ENCODE measurements at places on chromosomes 7 and 10. TPM values are rescaled to one million over a fixed set of nuclear protein-coding genes. Genes with fewer than 3 reads are reported as not detected.

DNA sequence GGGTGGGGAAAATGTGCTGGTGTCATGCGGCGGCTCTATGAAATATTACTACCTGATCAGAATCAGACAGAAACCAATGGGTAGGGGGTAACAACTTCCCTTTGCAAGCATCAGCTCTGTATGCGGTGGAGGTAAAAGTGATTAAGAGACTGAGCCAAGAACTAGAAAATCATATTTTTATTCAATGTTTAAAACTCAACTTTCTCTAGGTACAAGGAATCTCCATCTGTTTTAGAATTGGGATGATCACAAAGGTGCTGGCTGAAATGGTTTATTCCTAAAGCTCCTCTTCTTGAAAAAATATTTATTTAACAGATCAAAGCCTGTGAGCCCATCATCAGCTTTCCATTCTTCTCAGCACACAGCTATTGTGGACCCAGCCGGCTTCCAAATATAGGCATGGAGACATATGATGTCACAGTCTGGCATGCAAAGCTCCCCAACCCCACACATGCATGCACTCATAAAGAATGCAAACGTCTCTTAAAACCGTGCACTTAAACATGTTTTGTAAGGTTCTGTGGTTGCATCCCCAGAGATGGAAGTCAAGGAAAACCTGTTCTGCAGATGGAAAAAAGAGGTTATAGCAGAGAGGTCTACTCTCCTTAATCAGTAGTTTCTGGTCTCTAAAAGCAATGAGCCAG is 126.0 kb downstream of the SKIDA1 start:
- no peak for DNase-seq
- peaks cover 31% of the 10 kb centered on the region for H3K4me1 ChIP-seq
- no peak overlapping the region for H3K4me3 ChIP-seq

DNA sequence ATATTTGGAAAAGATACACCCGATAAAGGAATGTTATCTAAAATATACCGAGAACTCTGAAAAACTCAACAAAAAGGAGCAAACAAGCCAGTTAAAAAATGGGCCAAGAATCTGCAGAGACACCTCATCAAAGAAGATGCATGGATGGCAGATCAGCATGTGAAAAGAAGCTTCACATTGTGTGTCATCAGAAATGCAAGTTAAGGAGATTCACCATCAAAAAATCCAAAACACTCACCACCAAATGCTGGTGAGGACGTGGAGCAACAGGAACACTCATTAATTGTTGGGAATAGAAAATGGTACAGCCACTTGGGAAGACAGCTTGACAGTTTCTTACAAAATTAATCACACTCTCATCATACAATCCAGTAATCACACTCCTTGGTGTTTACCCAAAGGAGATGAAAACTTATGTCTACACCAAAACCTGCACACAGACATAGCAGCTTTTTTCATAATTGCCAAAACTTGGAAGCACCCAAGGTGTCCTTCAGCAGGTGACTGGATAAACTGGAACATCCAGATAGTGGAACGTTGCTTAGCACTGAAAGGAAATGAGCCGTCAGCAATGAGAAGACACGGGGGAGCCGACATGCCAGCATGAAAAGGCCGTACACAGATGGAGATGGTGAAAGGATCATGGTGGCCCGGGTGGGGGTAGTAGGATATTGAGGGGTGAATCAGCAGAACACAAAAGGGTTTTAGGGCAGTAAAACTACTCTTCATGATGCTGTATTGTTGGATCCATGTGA is 27.9 kb upstream of the PWWP2B start:
- no peaks in the 10 kb centered on the region for H3K4me1 ChIP-seq
- H3K27me3 ChIP-seq: no peaks in the 10 kb centered on the region
- H3K27ac ChIP-seq: no peak overlapping the region
- no peak overlapping the region for H3K4me3 ChIP-seq

DNA sequence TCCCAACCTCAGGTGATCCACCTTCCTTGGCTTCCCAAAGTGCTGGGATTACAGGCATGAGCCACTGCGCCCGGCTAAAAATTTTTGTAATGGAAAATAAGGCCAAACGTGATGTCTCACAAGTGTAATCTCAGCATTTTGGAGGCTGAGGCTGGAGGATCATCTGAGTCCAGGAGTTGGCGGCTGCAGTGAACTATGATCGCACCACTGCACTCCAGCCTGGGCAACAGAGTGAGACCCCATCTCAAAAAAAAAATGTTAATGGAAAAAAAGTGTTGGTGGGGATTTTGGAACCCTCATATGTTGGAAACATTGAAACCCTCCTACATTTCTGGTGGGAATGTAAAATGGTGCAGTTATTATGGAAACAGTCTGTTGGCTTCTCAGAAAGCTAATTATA is 2.7 kb upstream of the SRPK2 start:
- no peaks in the 10 kb centered on the region for H3K36me3 ChIP-seq
- no peak for DNase-seq
- H3K27ac ChIP-seq: no peak overlapping the region
- no peak overlapping the region for H3K4me3 ChIP-seq

DNA sequence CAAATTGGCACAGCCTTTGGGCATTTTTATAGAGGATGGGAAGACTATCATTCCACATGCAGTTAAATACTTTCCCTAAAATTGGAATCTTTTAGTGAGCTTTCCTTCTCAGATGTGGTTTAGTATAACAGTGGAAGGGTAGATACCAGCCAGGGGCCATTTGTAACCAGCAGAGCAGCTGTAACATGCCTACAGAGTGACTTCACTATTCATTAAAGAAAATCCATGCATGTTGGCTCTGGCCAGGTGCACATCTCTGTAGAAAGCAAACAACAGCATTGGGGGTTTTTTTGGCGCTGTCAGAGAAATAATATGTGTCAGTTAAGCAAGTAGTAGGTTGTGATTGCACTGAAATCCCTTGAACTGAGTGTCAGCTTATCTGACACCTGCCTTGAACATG is 115.6 kb downstream of the LHFPL3 start:
- H3K27ac ChIP-seq: no peak overlapping the region
- no peak for DNase-seq
- no peaks in the 10 kb centered on the region for H3K27me3 ChIP-seq
- H3K4me3 ChIP-seq: no peak overlapping the region

DNA sequence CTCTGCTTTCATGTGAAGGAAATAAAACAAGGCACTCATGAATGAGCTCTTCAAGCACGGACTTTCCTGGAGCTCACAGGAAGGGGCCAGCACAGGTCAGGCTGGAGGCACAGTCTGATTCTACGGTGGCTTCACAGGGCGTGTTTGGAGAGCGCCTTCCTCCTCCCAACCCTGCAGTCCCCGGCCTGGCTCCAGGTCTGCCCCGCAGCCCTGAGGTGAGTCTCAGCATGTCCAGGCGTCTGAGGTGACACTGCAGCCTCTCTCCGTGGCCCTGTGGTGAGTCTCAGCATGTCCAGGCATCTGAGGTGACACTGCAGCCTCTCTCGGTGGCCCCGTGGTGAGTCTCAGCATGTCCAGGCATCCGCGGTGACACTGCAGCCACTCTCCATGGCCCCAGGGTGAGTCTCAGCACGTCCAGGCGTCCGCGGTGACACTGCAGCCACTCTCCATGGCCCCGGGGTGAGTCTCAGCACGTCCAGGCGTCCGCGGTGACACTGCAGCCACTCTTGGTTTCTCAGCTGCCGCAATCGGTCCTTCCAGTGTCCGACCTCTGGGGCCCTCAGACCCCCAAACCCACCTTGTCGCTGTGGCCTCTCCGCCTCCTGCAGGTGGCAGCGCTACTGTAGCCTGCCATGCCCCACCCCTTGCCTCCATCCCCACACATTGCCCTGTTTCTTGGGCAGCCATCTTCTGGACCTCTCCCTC is 381.7 kb downstream of the DNAJB6 start:
- no peak for DNase-seq
- no peaks in the 10 kb centered on the region for H3K27me3 ChIP-seq
- H3K27ac ChIP-seq: no peak overlapping the region
- H3K4me3 ChIP-seq: no peak overlapping the region

- H3K36me3 ChIP-seq: no peaks in the 10 kb centered on the region
- H3K27ac ChIP-seq: no peak overlapping the region
- H3K4me3 ChIP-seq: no peak overlapping the region
- no peaks in the 10 kb centered on the region for H3K27me3 ChIP-seq
- H3K4me1 ChIP-seq: no peaks in the 10 kb centered on the region
- no peak for DNase-seq
Observed at GRCh38 chr7:154774303-154774969, 228.5 kb downstream of the PAXIP1 start.

DNA sequence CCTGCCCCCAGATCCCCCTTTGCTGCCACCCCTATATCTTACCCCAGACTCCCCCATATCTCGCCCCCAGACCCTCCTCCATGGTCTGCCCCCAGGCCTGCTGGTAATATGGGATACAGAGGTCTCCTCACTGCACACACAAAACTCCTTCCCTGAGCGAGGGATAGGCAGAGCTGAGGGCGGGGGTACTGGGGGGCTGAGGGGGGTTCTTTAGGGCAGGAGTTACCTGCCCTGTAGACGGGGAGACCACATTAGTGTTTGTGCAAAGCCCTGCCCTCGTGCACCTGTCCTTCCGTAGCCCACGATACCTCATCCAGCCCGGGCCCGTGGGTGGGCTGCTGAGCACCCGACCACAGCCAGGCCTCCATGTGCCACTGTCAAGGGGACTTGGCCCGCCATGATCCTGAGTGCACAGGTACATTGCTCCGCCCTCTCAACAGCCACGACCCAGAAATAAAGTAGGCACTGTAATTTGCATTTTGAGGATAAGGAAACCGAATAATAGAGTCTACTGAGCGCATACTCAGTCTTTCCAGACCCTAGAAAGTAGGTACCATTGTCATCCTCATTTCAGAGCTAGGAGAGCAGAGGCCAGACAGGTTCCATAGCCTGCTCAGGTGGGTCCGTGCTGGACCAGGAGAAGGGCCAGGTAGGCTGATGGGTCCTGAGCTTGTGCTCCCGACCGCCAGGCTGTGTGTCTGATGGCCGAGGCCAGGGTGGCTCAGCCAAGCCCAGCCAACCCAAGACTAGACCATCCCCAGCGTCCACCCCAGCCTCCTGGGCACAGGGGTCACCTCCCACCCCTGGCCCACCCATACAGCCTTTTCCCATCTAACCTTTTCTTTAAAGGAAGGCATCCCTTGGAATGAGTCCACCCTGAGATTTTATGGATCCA is 115.2 kb downstream of the LHPP start:
- no peaks in the 10 kb centered on the region for H3K36me3 ChIP-seq
- no peak overlapping the region for H3K4me3 ChIP-seq
- no peaks in the 10 kb centered on the region for H3K27me3 ChIP-seq
- DNase-seq: no peak

DNA sequence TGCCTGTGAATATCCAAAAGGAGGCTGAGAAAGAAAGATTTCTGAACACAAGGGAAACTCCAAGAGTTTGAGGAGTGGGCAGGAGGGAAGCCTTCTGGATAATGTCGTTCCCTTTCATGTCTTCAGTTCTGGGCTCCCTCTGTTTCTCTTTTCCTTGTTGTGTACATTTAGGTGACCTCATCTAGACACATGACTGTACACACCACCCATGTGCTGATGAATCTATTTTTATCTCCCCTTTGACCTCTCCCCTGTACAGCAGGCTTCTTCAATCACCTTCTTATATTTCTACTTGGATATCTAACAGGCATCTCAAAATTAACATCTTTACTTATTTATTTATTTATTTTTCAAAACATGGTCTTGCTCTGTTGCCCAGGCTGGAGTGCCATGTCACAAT is 363.1 kb downstream of the GATA3 start:
- no peaks in the 10 kb centered on the region for H3K36me3 ChIP-seq
- peaks cover 5% of the 10 kb centered on the region for H3K4me1 ChIP-seq

DNA sequence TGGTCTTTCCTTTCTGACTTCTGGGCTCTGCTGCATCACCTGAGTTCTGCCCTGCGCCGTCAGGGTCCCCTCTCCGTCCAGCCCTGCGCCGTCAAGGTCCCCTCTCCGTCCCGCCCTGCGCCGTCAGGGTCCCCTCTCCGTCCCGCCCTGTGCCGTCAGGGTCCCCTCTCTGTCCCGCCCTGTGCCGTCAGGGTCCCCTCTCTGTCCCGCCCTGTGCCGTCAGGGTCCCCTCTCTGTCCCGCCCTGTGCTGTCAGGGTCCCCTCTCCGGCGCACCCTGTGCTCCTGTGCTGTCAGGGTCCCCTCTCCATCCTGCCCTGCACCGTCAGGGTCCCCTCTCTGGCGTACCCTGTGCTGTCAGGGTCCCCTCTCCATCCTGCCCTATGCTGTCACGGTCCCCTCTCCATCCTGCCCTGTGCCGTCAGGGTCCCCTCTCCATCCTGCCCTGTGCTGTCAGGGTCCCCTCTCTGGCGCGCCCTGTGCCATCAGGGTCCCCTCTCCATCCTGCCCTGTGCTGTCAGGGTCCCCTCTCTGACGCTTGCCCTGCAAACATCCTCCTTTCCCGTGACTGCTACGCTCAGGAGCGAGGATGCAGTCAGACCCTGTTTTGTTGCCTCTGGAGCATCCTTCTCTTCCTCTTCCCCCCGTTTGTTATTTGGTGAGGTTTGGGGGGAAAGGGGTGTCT is 66.4 kb downstream of the INPP5A start:
- no peaks in the 10 kb centered on the region for H3K36me3 ChIP-seq
- no peak overlapping the region for H3K27ac ChIP-seq
- peaks cover 29% of the 10 kb centered on the region for H3K4me1 ChIP-seq

DNA sequence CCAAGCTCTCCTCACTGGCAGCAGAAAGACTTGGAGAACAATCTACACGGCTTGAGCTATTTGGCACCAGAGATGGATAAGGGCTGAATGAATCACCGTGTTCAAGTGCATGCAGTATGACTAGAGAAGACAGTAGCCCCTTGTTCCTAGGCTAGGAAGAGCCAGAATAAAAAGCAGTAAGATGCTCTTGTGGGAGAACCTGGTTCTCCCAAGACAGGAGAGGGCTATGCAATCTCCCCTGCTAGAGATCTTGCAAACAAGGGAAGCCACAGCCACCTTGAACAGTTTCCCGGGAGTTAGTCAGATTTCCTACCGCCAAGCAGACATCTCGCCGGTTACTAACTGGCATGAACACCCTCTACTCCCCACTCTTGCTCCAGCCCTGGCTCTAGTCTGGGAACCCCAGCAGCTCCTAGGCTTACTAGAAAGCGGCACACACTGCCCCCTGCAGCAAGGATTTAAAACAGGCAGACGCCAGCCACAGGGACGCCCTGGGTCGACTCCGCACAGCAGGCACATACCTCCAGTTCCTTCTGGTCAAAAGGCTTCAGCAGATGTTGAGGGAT is 107.3 kb downstream of the SMURF1 start:
- H3K36me3 ChIP-seq: no peaks in the 10 kb centered on the region
- no peak overlapping the region for H3K27ac ChIP-seq
- H3K27me3 ChIP-seq: no peaks in the 10 kb centered on the region
- H3K4me1 ChIP-seq: peaks cover 10% of the 10 kb centered on the region
- DNase-seq: no peak

TUBB8 gene
- total RNA-seq: not detected

CPN1 gene
- not detected for total RNA-seq

NPS gene
- not detected for total RNA-seq

AZGP1 gene
- total RNA-seq: 2.7 TPM

HOXA4 gene
- 0.98 TPM for total RNA-seq

TNRC18 gene
- total RNA-seq: 79.8 TPM

Measured in vagina (tissue), 2 donors.